ENCODE measurements at places on chromosomes 1 and 21. TPM values are rescaled to one million over a fixed set of nuclear protein-coding genes. Genes with fewer than 3 reads are reported as not detected.

Gene LENEP
- 0.80 TPM for total RNA-seq

Gene UQCRH
- total RNA-seq: 258 TPM

Gene ANXA9
- 0.28 TPM for total RNA-seq

- DNase-seq: peak; percentile 52
Measured at GRCh38 chr1:231357831-231358354, 19.8 kb downstream of the SPRTN start.

GRCh38 chr1:151443846-151444782, 15.2 kb downstream of the POGZ start:
- peak; percentile 80 for DNase-seq

DNA sequence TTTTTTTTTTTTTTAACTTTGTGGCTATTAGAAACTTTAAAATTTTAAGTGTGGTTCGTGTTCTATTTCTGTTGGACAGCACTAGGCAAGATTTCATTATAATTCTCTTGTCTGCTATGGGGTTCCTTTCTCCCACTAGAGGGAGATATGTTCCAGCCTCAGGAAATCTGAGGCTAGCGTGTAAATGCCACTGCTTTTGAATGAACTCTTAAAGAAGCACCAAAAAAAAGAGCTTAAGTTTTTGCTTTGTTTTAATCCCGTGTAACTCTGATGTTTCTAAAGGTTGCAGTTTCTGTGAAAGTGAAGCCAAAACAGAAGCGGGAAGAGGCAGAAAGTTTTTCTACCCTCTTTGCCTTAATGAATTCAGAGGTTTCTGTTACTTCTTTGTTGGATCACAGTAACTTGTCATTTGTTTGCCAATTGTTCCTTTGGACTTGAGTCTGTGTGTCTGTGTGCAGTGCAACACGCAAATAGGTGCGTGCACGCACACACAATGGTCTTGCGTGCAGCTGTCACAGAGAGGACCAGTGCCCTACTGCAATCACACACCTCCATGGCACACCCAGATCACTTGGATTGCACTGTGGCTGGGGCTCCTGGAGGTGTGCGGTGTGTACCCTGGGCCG, 32.3 kb downstream of the HHAT start:
- DNase-seq: no peak

DNA sequence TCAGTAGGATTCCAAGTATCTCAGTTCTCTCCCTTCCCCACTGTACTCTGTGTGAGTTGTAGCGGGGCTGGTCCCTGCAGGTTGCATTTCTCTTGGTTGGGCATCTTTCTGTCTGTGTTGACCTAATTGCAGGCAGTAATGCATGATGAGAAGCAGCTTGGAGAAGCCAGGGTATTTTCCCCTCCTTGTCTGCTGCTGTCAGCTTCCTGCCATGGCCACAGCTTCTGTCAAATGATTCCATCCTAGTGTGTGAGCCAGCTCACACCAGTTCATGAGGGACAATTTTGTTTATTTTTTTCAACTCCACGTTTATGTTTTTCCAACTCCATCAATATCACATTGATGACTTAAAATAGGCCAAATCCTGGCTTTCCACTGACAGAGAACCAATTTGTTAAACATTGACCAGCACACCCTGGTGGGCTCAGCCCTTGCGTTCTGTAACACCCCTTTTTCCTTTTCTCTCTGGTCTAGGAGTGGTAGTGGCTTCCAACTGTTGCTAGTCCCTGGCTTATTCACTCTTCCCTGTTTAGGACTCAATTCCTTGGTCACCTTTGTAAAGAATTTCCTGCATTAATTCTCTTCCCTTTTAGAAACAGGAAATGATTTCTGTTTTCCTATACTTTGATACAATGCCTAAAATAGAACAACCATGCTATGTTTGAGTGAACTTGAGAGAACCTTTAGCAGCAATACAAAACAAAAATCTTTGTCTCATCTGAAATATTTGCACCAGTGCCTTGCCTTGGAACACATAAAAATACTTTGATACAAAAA, 44.9 kb upstream of the APOBEC4 start:
- peak; percentile 16 for DNase-seq

DNA sequence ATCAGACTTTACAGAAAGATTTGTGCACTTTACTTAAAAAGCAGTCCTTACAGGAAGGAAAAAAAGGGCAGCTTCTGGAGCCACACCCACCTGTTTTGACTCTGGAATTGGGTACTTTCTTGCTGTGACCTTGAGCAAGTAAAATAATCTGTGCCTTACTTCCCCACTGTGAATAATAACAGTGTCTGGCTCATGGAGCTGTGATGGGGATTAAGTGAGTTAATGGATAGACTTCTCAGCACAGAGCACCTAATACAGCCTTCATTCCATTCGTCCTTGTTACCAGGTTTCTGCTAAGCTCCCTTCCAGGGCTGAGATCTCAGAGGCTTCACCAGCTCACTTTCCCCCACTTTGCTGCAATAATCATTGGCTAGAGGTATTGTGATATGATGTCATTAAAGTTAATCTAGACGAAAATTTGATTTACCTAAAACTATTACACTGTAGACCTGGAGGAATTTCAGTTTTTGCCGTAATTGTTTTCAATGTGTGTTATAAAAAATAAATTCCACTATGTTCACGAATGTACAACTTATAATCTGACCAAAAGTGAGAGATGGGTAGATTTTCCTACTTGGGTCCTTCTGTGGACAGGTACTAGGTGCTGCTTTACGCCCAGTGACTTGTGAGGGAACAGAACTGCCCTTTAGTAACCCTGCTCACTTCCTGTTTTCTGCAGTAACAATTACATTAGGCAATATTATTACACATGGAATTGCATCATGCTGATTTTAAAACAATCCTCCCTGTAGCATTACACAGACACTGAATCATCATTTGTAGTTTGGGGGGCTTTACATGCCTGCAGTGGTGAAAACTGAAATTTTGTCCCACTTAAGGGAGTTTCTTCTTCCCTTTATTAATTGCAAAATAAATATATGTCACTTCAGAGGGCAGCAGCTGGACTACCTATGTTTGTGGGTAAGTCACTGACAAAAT, 19.7 kb upstream of the ABCG1 start:
- DNase-seq: no peak

DNA sequence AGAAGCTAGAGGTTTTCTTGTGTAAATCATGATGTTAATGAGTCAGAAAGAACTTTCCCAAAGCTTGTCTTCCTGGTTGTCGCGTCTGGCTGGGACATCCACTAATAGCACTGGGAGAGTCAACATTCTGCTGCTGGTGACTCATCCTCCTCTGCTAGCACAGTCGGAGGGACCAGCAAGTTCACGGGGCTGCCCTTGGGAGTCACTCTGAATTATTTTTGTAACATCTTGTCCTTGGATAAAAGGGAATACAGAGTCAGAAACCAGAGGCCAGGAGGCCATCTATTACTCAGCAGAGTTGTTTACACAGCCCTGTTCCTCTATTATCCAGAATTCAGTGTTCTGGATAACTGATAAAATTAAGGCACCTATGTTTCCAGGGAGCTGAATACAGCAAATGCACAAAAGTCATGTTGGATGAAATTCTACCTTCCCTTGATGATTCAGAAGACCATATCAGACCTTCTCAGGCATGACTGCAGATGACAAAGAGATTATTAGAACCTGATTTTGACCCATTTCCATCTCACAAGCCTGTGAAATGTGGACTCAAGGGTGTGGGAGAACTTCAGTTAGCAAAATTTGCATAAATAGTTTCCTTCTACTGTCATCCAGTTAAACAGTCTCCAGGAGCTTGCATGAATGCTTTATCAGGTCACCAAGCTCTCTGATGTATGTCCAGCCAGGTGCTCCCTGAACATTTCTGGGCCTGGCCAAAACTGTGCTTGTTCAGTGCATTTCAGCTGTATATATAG, 68.1 kb downstream of the JAK1 start:
- DNase-seq: peak; percentile 64
